Cortex of kidney (tissue), 1 donor: ENCODE measurements at places on chromosomes 1 and 21.

DNA sequence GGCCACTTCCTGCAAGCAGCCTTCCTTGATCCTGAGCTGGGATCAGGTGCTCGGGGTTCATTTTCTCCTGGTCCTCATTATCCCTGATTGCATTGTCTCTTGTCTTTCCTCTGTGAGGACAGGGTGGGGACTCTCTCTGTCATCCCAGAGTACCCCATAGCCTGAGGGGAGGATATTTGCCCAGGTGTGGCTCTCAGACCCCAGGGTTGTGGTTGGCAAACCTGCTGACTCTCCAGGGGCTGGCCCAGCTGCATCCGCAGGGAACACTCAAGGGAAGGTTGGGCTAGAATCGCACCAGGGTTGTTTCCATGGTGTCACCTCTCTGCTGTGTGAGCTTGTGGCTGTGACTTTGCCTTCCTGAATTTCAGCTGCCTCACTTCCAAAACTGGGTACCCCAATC lies 276.8 kb upstream of the C1orf174 start:
- no peak for DNase-seq

GRCh38 chr1:7427605-7428300 lies 343.3 kb upstream of the VAMP3 start:
- no peak for DNase-seq

DNA sequence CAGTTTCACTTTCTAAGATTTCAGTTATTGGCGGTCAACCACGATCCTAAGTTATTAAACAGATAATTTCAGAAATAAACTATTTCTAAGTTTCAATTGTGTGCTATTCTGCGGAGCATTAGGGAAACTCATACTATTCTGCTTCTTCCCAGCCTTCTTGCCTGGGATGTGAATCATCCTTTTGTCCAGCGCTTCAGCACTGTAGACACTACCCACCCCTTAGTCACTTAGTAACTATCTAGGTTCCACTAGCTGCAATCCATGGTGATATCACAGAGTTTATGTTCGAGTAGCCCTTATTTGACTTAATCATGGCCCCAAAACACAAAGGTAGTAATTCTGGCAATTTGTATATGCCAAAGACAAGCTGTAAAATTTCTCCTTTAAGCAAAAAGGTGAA lies 279.9 kb upstream of the ADAMTS5 start:
- DNase-seq, result no peak

DNA sequence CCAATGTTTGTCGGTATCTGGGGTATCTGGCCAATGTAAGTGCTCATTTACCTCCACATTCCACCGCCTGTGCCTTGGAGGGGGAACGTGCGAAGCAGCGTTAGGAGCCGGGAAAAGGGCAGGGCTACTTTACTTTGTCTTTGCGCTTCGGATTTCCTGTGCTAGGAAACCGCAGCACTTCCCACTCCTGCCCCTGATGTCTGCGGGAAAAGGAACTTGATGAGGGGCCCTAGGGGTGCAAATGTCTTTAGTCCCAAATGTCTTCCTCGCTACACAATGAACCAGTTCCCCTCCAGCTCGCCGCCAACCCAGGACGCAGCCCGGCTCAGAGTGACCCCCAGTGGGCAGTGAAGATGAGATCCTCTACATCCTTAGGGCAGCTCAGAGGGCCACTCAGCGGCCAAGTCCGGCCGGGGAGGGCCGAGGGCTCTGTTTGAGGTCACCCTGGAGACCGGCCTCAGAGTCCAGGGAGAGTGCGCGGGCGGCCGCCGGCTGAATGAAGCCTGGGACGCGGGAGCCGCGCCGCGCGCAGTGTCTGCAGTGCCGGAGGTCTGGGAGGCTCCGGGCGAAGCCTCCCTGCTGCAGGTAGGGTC lies at the start of gene DYNLT5:
DYNLT5 (plus strand) TSS at position 460 of the 593 bp plus-strand sequence. CDS start 2,200 bp downstream, outside the sequence.
- DNase-seq, result no peak

DNA sequence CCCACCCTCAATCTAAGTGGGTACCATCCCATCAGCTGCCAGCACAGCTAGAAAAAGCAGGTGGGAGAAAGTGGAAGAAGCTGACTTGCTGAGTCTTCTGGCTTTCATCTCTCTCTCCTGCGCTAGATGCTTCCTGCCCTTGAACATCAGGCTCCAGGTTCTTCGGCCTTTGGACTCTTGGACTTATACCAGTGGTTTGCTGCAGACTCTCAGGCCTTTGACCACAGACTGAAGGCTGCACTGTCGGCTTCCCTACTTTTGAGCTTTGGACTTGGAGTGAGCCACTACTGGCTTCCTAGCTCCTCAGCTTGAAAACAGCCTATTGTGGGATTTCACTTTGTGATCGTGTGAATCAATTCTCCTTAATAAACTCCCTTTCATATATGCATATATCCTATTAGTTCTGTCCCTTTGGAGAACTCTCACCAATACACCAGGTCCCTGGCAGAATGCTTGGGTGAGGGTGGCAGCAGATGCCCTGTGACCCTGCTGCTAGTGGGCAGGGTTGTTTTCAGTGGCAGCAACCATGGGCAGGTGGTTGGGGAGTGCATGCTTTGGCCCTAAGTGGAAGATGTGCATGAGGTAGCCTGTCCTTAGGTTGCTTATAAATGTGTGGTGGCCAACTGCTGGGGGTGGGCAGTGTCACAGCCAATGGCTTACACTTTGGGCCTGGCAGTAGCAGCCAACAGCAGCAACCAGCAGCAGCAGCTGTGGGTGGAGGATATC lies 10.8 kb upstream of the ADAM30 start:
- DNase-seq, result no peak

GRCh38 chr1:18541046-18541795 lies 60.5 kb downstream of the KLHDC7A start:
- no peak for DNase-seq

DNA sequence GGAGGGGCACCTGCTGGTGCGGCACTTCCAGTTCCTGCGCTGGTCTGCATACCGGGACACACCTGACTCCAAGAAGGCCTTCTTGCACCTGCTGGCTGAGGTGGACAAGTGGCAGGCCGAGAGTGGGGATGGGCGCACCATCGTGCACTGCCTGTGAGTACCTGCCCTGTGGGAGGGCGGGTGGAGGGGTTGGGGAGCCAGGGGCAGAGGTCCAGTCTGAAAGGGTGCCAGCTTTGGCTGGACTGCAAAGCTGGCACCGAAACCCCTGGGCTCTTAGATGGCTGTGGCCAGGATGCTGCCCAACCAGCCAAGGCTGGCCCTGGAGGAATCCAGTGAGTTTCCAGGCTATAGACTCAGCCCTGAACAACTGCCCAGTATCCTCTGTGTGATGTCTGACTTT lies 87.3 kb downstream of the PTPRU start:
- DNase-seq, result no peak

DNA sequence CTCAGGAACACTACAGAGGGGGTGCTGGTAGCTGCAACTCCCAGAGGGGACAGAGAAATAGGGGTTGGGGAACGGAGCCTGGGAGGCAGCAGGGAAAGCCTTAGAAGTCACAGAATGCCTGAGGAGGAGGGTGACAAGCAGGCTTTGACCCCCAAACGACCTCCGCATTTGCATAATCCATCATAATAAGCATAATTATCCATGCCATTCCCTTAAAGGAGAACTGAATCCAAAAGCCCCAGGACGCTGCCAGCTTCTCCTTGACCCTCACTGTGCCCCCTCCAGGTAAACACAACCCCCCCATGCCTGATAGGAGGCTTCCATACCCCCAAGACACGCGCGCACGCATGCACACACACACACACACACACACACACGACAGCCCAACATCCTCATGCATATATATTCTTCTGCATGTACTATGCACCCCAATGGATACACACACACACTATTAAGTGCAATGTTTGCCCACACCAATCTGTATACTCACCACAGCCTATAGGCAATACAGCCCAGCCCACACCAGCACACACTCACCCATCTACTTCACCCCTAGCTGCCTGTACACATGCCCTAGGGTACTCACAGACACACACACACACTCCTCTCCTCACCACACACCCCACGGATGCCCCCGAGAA lies 27.8 kb downstream of the SDC3 start:
- no peak for DNase-seq

DNA sequence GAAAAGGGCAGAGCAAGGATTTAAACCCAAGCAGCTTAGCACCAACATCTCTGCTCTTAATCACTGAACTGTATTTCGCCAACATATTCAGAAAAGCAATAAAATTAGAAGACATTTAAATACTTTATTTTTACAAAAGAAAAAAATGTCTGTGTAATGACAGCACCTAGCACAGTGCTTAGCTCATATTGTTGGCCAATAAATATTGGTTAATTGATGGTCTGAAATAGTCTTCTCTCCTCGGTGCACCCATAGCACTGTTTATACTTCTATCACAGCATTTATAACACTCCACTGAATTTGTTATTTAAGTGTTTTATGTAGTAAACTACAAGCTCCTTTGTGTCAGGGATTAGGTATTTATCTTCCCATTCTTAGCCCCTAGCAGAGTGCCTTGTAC lies 70.9 kb upstream of the PLPPR4 start:
- DNase-seq, result no peak

DNA sequence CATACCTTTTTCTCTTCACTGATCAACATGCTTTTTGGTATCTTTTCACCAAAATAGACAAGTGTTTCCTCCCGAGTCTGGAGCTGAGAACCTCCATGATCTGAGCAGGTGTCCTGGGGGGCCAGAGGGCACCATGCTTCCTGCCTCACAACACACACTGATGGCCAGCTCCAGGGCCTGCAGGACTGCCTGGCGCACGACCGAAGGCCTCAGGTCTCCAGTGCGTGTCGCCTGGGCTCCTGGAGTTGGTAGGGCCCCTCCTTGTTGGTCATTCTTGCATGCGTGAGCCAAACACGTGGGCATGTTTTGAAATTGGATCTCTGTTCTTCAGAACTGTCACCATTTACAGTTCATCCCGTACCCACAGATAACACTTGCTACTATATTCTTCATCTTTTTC lies 64.4 kb downstream of the SLC37A1 start:
- no peak for DNase-seq

GRCh38 chr1:178039891-178040290 lies 54.0 kb upstream of the RASAL2 start:
- DNase-seq, result no peak

DNA sequence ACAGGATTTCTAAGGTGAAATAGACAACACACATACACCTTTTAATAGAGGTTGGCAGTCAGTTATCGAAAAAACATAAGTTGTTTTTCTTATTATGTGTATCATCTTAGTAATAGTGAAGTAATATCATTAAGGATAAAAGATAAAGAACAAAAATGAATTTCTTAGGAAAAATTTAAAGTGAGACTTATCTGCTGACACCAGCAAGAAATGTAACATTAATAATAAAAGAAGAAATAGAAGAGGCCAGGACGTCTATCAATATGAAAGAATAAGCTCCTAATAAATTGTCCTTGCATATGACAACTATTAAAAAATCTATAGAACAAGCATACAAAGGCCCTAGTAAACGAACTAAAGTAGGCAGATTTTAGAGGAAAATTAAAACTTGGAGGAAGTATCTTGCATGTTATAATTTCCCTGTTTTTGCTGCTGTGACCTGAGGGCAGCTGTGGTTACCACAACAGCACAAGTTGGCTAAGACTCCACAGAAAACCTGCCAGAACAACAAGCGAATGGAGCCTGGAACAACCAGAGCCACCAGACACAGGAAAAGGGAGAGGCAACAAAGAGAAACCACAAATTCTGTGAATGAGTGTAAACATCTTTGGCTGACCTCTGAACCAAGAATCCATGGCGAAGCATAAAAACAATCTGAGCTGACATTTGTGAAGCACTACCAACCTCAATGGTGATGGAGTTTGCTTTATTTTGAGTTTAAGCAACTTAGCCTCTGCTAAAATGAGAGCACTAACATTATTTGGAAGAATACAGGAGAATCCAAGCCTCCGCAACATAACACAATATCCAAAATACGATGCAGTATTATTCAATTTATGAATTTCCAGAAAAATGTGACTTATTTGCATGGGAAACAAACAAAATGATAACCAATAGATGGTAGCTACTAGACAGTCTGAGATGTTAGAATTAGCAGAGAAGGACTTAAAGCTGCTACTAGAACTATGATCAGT lies 207.5 kb downstream of the KCNT2 start:
- DNase-seq, result no peak

DNA sequence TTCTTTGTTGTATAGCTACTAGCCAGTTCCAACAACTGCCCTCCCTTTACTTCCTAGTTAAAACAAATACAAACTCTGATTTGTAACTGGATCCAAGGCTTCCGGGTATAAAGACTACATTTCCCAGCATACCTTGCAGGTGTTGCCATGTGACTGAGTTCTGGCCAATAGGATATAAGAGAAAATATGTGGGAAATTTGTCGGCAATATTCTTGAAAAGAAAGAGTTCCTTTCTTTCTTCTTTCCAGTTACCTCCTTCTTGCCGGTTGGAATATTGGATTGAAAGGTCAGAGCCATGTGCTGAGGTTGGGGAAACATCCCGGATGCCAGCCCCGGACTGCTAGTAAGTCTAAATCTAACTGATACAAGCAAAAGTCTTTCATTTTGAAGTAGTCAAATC lies 23.0 kb upstream of the ZBTB40 start:
- no peak for DNase-seq

GRCh38 chr1:2866422-2867086 lies 65.1 kb upstream of the TTC34 start:
- DNase-seq, result no peak

- DNase-seq, result no peak
Observed at GRCh38 chr1:217703326-217703725, 72.2 kb downstream of the SPATA17 start.
